ENCODE measurements at places on chromosomes 7 and 10.
A peak's percentile ranks its signal among the peaks of the same experiment; 100 is the strongest.

DNA sequence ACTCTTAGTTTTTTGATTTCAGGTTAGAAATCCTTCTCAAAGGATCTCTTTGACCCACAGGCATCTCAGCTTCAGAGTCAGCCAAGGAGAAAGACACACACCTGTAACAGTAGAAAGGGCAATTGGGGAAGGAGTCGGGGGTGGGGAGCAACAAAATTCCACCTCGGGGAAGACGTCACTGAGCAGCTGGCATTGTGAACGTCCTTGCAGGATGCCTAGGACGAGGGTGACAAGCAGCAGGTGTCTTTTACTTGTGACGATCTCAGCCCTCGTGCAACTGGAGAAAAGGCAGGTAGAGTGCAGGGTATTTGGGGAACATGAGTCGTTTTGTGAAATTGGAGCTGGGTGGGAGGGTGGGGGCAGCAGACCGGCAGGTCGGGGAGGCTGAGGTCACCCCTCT, 627.0 kb downstream of the ACTR3B start:
- DNase-seq = no peak

GRCh38 chr10:47363781-47364180, 15.6 kb downstream of the RBP3 start:
- no peak for DNase-seq

- DNase-seq = no peak
These were observed 74.6 kb upstream of the NKX6-2 start for GRCh38 chr10:132860532-132860931.

- DNase-seq = no peak
These were observed 256.3 kb downstream of the GRID1 start for GRCh38 chr10:86110156-86110786.

- DNase-seq = no peak
These were observed 684.6 kb downstream of the MAGI2 start for GRCh38 chr7:78768859-78769258.

DNA sequence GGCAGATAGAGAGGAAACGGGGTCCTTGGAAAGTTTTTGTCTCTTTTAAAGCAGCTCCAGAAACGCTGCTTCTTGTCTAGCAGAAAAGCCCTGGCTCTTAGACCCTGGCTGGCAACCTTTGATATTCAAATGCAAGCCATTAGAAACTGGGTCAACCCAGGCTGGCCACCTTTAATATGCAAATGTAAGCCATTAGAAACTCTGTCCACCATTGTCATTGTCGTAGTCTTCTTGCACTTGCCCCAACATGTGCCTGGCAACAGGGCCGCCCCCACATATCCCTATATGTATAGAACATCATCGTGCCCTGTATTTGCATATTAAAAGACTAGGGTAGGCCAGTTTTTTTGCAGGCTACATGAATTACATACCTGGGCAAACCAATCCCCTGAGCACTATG, 621.3 kb upstream of the DPP6 start:
- DNase-seq = no peak

GRCh38 chr7:110010359-110010758, 1080.6 kb upstream of the LRRN3 start:
- DNase-seq = no peak

DNA sequence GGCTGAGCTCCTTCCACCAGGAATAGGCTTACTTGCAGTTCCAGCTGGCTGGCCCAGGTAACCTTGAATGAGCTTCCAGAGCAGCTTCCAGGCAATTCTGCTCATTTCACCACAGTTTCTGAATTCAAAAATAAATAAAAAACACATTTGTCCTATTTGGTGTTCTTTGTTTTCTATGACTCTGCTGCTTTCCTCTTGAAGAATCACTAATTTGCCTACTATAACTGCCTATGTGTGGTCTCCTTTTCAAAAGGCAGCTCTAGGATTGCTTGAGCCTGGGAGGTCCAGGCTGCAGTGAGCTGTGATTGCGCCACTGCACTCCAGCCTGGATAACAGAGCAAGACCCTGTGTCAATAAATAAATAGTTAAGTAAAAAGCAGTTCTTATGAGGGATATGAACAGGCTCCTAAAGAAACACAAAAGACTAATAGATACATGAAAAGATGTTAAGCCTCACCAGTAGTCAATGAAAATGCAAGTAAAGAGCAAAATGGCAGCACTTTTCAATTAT, 19.5 kb upstream of the TNPO3 start:
- DNase-seq = no peak

- DNase-seq = peak; percentile 17
These were observed 194.9 kb downstream of the SUGCT start for GRCh38 chr7:40329601-40330153.

DNA sequence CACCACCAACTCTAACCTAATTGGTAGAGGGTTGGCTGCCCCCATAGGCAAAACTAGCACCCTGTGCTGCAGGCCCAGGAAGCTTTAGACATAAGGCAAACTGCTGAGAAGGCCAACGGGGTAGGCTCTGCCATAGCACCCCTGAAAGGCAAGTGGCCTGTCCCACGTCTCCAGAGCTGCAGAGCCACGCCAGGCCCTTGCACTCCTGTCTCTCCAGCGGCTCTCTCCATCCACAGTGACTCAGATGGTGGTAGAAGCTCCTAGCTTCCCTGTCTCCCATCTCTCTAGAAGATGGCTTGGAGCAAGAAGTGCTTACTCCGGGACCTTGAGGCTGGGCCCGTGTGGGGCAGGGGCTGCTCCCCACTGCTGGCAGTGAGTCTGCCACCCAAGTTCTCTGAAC, 310.6 kb upstream of the ZMIZ1 start:
- DNase-seq = no peak

DNA sequence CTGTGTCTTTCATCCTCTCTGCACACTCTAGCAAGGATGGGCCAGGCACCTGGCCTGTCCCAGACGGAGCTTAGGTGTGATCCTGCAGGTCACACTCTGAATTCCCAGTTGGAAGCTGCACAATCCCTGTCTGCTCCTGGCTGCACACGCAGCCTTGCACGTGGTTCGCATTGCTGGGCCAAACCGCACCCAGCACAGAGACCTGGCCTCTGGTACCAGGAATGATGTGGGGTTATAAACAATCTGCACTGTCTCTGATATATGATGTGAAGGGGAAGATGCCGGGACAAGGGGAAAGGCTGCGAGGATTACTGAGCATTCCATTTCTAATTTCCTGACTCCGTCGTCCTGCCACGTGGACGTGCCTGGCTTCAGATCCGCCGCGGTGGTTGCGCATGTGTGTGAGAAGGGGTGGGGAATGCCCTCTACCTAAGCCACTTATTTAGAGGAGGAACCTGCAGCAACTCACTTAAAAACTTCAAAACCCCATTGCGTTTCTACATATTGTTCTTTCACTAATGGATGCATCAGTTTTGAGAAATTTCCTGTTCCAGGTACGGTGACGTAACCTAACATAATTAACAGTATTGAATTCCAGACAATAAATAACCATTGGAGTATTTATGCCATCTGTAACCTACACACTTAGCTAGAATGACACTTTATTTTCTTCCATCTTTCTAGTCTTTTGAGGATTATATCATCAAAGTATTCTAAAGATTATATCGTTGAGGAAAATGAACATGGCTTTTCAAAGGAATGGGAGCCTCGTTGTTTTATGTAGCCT, 559.7 kb upstream of the MGMT start:
- no peak for DNase-seq

DNA sequence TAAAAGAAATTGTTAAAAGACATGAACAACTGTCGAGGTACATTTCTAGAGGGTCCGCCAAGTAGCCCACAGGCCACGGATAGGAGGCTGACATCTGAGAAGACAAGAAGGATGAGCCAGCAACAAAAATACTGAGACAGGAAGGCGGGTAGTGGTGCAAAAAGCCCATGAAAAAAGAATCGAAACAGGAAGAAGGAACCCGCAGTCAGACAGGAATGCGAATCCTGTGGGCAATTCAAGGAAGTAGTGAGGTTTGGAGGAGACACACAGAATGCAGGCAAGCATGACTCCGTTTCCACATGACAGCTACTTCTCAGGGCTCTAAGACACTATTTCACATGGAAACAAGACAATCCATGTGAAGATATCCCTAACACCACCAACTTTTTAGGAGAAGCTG, 125.2 kb downstream of the DOCK4 start:
- no peak for DNase-seq

DNA sequence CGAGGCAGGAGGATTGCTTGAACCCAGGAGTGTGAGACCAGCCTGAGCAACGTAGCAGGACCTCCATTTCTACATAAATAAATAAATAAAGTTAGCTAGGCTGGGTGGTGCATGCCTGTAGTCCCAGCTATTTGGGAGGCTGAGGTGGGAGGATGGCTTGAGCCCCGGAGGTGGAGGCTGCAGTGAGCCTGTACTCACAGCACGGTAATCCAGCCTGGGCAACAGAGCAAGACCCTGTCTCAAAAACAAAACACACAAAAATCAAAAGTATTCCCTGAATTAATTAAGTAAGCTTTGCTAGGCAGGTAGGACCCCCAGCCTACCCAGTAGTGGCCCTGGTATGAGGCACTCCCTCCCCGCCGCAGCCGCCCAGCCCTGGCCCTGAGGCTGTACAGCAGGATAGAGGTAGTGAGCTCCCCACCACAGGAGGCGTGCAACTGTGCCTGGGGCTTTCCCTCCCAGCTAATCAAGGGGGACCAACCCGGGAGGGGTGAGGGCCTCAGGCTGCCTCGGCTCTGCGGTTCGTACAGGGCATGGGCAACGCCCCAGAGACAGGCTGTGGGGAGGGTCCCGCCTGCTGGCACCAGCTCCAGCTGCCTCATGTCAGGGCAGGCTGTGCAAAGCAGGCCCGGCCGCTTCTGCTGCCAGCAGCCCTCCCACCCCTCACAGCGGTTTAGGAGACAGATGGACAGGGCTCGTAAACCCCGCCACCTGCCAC, 1.0 kb upstream of the CYP2W1 start:
- no peak for DNase-seq

DNA sequence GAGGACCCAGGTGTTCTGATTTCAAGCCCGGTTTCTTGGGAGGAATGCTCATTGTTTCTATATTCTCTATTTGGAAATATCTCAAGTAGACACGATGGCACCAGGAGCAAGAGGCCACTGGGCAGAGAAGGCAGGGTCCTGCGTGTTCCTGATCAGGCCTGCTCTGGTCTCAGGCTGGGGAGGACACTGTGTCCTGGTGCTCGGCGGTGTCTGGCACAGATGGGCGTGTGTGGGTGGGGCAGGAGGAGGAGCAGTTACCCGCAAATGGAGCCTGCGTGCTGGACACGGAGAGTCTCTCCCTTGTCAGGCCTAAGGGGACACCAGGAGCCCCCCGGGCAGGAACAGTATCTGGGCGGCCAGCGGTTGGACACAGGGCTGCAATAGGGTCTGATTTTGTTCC, 25.9 kb upstream of the GOLGA7B start:
- no peak for DNase-seq

- DNase-seq = no peak
These were observed 1.1 kb downstream of the MAP3K8 start for GRCh38 chr10:30435073-30435422.

DNA sequence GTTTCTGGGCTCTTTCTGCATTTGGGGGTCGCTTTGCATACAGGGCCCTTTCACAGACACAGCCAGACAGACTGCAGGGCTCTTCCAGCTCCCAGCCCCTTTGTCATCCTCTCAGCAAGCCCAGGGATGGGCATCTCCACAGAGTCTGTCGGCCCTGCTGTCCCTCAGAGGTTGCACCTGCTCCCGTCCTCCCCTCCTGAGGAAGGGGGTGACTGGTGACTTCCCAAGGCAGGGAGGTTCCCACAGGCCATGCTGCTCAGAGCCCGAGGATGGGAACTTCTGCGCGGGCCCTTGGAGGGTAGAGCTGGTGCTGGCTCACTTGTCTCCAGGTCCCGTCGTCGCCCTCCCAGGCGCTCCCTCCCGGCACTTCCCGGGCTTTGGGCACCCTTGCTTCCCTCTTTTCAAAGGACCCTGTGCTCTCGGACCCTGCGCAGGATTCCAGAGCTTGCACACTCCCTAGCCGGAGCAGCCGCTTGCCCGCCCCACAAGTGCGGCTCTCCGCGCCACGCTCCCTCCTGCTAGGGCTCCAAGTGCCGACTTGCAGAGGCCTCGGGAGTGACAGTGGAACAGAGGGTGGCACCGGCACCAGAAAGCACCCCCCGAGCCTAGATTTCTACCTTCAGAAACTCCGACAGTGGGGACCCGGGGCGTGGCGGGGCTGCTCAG, 152.5 kb downstream of the PRKAG2 start:
- DNase-seq = no peak

DNA sequence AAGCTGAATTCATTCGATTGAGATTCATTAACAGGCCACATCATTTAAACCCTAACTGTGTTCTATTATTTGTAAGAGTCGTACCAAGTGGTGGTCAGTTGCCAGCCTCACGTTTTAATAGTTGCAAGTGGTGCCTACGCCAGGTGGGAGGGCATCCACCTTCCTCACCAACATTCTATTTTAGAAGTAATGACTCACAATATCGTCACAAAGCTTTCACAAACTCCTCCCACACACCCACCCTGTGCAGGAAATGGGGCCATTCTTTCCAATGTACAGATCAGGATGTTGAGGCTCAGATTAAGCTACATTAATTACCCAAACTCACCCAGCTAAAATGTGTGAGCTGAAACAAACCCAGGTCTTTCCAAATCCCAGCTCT, 77.3 kb upstream of the SAMD8 start:
- DNase-seq = no peak

DNA sequence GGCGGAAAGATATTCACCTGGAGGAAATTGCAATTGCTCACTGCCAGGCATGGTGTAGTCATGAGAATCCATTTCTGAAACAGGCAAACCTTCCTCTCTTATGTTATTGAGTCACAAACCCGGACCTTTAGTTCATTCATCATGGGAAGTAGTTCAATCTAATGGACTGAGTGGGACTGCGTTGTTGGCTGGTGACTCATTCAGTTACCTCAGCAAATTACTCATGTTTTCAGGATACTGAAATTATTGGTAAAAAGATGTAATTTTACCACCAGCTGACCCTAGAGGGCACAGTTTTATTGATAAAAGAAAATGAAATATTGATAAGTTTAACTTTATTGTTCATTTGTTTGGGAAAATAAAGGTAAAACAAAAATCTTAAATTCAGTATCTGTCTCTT, 1194.4 kb upstream of the SORCS1 start:
- no peak for DNase-seq

GRCh38 chr7:69882269-69882668, 284.0 kb downstream of the AUTS2 start:
- no peak for DNase-seq

DNA sequence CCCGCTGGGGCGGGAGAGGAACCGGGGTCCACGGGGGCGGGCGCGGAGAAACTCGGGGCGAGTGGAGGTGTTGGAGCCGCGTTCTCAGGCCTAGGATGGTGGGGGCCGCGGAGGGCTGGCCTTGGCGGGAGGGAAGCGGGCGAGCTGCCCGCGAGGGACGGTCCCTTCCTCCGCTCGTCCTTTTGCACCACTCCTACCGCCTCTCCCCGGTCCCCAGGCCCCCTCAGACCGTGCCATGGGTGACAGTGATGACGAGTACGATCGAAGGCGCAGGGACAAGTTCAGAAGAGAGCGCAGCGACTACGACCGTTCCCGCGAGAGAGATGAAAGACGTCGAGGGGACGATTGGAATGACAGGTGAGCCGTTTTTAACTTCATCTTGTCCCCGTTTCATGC, 451 bp downstream of the SRRT start:
- DNase-seq = no peak

DNA sequence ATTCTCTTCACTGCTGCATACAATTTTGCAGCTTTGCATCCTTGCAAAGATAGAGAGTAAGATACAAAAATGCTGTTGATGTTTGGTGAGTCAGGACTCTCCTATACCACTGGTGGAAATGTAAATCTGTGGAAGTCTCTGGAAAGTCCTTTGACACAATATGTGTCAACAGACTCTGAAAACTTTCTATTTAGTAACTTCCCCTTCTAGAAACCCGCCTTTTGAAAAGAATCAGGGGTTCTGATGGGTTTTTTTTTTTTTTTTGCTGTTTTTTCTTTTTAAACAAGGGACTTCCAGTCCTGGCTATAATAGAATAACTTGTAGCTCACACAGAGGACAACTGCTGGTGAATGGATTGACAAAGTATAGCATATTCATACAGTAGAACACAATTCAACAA, 16.4 kb downstream of the NOD1 start:
- DNase-seq = no peak
